ENCODE measurements at places on chromosomes 13 and 19. TPM values are rescaled to one million over a fixed set of nuclear protein-coding genes. Genes with fewer than 3 reads are reported as not detected.
A peak's percentile ranks its signal among the peaks of the same experiment; 100 is the strongest.

Gene C19orf85
- total RNA-seq, result 0.34 TPM

Gene WASF3
- total RNA-seq, result 3.4 TPM

Gene OVOL3
- total RNA-seq, result not detected

Gene ZNF208
- total RNA-seq, result not detected

Gene ZNF550
- total RNA-seq, result 3.1 TPM

Gene LAIR1
- total RNA-seq, result 0.89 TPM

Gene YJEFN3
- total RNA-seq, result 25.3 TPM

Gene CCDC194
- total RNA-seq, result not detected

Gene ADGRE3
- not detected for total RNA-seq

Gene CGB8
- 0.34 TPM for total RNA-seq

Gene PNMA8A
- total RNA-seq, result not detected

- no peak for DNase-seq
Measured at GRCh38 chr19:17378271-17378670, 1.1 kb upstream of the PLVAP start.

DNA sequence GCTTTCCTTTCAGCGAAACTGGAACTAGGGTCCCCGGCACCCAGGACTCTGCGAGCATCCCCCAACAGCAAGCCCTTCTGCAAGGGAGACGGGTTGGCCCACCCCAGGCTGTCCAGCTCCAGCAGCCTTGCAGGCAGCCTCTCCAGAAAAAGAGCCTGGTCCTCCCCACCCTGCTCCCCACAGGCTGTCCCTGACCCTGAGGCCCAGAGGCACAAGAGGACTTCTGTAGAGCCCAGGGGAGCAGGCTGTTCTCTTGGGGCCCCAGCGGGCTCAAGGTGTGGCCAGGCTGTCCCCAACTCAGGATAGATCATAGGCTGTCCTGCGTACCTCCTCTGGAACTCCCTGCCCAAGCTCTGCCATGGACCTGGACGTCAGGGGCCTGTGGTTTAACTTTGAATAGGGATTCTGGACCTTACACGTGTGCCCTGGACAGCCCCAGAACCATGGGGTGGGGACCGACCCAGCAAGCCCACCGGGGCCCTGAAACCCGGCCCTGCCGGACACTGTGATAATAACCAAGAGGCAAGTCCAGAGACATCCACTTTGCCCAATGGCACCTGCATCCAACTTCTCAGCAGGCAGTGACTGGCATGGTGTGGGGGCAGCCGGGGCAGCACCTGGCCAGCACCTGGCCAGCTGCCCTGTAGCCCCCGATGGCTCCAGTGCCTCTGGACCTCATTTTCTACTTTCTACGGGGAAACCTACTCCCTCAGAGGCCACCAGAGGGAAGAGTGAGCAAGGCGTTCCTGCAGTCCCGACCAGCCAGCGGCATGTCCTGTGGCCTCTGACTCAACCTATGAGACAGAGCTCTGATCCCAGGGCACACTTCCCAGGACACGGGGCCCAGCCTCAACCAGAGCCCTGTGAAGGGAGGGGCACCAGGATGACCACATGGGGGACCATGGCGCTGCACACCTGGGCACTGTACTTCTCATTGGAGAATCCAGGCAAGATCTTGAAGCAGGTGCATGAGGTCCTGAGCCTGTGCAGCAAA is 50.9 kb upstream of the TPM4 start:
- peak; percentile 56 for DNase-seq

- no peak for DNase-seq
Measured at GRCh38 chr13:68439817-68440216, 1209.7 kb upstream of the PCDH9 start.

GRCh38 chr13:46295491-46296114 is 83.9 kb downstream of the LRRC63 start:
- DNase-seq, result no peak

- DNase-seq, result no peak
Measured at GRCh38 chr13:72851678-72852014, 69.7 kb downstream of the PIBF1 start.

- DNase-seq, result no peak
Measured at GRCh38 chr19:3392480-3392879, 26.1 kb downstream of the NFIC start.

DNA sequence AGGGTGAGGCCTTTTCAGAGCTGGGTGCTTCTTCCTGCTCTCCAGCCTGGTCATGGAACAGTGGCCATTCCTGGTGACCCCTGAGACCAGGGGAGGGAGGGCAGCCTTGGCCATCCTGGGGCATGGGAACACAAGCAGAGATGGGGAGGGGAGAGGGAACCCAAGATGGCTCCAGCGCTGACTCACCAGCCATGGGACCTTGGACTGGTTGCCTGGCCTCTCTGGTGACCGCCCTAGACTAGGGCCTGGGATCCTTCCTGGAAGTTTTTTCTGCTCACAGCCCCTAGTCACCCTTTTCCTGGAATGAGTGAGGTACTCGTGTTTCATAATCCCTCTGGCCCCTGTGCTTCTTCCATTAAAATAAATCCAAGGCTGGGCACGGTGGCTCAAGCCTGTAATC is 3.3 kb upstream of the OPA3 start:
- DNase-seq, result no peak

- DNase-seq, result no peak
Measured at GRCh38 chr13:94247890-94248289, 231.6 kb downstream of the DCT start.

GRCh38 chr19:38693380-38694223 is 46.2 kb downstream of the ACTN4 start:
- DNase-seq, result peak; percentile 91

- no peak for DNase-seq
Measured at GRCh38 chr19:31840371-31840770, 491.1 kb upstream of the TSHZ3 start.

DNA sequence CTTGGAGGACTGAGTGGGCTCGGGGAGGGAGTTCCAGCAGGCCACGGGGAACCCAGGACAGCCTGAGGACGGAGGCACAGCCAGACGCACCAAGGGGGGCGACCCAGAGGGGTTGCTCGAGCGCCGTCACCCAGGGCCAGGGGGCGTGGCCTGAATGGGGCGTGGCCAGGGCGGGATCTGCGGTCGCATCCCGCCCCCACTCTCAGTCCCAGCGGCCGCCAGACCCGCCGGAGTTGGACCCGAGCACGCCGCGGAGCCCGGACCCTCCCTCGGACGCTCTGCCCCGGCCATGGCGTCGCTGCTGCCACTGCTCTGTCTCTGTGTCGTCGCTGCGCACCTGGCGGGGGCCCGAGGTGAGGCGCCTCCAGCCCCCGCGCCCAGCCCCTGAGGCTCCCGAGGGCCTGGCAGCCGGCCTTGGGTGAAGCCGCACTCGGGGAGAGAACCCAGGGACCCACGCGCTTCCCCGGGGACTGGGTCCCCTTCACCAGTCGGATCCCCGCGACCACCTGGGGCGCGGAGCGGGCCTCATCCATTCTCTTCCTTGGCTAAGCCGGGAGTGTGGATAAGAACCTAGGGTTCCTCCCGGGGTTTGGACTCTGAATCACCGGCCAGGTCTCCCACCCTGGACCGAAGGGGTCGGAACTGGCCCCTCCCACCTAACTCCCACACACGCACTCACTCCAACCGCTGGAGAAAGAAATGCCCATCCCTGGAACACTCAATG is at the start of gene CILP2:
CILP2 (plus strand) TSS at position 205 of the 724 bp plus-strand sequence; CDS start at position 290, 85 bp downstream.
- DNase-seq, result no peak

DNA sequence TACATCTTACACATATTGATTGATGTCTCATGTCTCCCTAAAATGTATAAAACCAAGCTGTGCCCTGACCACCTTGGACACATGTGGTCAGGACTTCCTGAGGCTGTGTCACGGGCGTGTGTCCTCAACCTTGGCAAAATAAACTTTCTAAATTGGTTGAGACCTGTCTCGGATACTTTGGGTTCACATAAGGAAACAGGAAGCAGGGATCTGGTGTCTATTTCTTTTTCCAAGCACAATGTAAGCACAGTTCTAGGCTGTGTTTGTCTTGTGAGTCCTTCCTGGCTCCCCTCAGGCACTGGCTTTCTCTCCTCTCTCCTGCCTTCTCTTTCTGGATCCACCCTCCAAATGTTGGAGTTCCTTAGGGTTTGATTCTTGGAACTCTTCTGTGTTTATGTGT is 27.6 kb upstream of the TPT1 start:
- DNase-seq, result no peak

DNA sequence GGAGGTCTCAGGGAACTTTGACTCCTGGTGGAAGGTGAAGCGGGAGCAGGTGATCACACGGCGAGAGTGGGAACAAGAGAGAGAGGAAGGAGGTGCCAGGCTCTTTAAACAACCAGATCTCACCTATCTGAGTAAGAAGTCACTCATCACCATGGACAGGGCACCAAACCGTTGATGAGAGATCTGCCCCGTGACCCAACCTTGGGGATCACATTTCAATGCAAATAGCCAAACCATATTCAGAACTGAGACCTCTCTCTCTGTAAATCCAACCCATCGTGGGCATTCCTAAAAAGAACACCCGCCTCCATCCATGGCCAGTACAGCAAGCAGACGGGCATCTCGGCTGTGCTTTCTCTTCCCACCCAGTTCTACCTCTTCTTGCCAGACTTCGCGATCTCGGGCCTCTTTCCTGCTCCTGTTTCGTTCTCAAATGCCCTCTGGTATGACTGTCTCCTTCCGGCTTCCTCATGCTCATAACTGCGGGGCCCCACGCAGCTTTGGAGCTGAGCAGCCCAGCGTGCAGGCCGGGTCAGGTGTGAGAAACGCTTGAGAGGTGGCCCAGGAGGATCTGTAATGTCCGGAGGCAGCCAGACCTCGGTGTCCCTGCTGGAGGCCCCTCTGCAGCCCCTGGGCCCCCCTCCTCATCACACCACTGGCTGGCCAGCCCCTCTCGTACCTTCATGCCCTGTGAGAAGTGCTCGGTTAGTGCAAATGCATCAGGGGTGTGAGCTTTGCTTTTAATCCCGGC is 97.0 kb upstream of the GPR183 start:
- DNase-seq, result no peak

DNA sequence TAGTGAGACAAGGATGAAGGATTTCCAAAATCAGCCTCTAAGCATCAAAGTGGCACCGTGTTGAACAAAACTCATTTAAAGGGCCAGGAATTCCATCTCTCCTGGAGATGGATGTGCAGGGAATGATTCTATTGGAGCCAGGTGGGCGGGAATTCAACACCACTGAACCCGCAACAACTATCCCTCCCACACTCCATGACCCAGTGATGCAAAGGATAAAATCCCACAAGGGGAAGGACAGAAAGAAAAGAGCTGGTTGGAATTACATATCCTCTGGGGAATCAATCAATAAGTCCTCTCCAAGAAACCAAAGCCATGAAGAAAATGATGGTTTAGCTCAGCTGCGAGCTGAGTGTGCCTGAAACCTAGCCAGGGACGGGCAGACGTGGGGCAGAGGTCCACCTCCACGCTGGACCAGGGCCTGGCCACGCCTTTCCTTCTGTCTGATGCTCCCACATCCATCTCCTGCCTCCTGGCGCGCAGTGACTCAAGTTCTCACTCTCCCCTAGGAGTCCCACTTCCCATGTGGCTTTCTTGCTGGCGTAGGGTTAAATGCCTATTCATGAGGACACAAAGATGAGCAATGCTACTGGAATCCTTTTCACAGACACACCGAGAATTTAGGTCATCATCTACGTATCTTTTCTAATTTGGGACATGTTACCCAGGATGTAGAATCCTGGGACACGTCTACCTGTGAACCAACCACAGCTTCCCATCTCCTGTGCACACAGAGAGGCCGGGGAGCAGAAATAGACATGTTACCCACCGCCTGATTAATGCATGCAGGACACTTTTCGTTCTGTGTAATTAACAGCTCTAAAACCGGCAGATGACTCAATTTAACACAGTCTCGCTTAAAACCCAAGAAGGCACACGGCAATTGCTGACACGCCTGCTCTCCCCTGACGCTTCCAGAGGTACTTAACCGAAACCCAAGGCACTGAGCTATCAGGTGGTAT is 48.6 kb downstream of the PEPD start:
- no peak for DNase-seq

GRCh38 chr13:97432232-97432916 is 1.6 kb upstream of the RAP2A start:
- no peak for DNase-seq

DNA sequence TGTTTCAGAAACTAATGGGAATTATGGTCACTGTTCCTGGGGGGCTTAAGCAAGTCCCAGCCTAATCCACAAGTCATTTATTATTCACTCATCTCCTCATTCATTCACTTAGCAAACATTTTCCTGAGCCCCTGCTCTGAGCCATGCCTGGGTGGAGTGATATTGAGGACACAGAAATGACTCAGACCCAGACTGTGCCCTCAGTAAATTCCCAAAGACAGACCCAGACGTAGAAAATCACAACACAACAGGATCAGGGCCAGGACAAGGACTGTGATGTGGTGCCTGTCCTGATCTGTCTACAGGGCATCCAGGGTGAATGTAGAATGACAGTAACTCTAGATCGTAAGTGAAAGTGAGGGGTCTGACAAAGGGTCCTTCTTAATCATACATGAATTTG is 7.0 kb upstream of the SPACA6 start:
- no peak for DNase-seq

GRCh38 chr13:30850204-30850866 is 55.7 kb upstream of the MEDAG start:
- no peak for DNase-seq

DNA sequence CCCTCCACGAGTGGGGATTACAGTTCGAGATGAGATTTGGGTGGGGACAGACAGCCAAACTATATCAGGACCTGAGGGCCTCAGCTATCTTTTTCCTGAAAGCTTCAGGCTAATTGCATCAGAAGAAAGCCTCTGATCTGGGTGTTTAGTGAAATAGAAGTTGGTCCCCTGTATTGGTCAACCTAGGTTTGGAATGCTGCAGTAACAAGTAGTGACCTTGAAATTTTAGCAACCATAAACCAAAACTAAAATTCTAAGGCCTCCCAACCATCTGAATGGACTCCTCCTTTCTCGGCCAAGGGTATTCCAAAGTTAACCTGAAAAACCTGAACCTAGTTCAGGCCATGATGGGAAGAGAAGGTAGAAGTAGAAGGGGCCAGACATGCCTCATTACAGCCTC is 34.9 kb upstream of the OR10H1 start:
- no peak for DNase-seq

DNA sequence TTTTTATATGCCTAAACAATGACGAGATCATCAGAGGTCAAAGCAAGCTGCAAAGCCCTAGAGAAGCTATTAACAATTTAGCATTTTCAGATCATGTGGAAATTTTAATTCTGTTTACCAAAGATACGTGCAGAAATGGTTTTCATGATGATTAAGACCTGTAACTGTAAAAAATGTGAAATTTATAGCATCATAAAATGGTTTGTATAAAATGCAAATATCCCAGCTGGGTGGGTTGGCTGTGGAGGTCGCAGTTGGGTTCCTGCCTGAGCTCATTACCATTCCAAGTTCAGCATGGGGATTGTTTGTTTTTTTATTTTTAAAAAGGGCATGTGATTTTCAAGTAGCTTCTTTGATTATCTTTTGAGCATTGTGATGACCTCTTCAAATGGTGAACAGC is 47.9 kb upstream of the SIAH3 start:
- DNase-seq, result no peak

GRCh38 chr13:39605677-39606320 is 2.8 kb upstream of the LHFPL6 start:
- DNase-seq, result no peak

- peak; percentile 40 for DNase-seq
Measured at GRCh38 chr19:55437410-55437809, 5.7 kb downstream of the SHISA7 start.

DNA sequence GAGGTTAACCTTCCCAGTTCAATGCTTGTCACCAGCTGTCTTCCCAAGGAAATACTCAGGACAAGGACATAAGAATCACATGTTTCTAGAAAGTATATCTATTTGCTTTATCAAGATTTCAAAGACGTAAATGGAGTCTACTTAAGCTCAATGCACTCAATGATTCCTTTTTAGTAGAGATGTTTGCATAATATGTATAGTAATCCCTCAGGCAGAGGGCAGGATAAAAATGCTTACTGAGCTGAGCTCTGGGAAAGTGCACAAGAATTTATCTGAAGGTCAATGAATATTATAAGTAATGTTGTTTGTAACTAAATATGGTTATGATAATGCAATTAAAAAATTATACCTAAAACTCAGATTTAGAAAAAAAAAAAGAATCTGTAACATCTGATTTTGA is 1309.4 kb upstream of the SLC10A2 start:
- no peak for DNase-seq

All from HCT116 (cell line).